ENCODE measurements at places on chromosomes 13 and 19. TPM values are rescaled to one million over a fixed set of nuclear protein-coding genes. Genes with fewer than 3 reads are reported as not detected.

GRCh38 chr13:46359714-46360113, 27.3 kb downstream of the RUBCNL start:
- peak overlapping the region; percentile 84 for H3K27ac ChIP-seq
- H3K36me3 ChIP-seq: no peaks in the 10 kb centered on the region
- no peaks in the 10 kb centered on the region for H3K27me3 ChIP-seq
- H3K4me3 ChIP-seq: 0 out of 2 replicates have a peak overlapping the region, but pooled peaks have one; percentile 11

Gene CYP4F8
- not detected for total RNA-seq

DNA sequence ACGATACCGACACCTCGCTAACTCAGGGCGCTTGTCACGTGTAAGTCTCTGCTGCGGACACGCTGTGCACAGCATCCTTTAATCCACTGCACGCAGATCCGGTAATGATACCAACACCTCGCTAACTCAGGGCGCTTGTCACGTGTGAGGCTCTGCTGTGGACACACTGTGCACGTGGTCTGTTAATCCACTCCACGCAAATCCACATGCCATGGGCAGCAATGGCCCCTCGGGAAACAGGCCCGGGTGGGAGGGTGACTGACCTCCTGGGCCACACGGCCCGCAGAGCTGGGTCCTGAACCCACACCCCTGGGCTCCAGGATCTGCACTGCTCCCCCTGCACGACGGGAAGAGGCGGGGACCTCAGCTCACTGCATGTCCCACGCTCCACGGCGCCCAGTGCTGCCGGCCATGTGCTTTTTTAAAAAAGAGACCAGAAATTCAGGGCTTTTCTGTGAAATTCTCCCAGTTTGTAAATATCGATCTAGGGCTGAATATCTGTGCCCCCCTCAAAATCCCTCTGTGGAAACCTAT, 16.1 kb downstream of the SHC2 start:
- no peak overlapping the region for H3K27ac ChIP-seq
- no peaks in the 10 kb centered on the region for H3K36me3 ChIP-seq
- no peak for DNase-seq
- no peaks in the 10 kb centered on the region for H3K4me1 ChIP-seq

Gene GPR12
- not detected for total RNA-seq

Gene PPM1N
- 0.32 TPM for total RNA-seq

GRCh38 chr19:38072776-38073750, 151.0 kb downstream of the DPF1 start:
- no peak overlapping the region for H3K4me3 ChIP-seq
- no peak for DNase-seq
- no peak overlapping the region for H3K27ac ChIP-seq
- H3K27me3 ChIP-seq: no peaks in the 10 kb centered on the region
- no peaks in the 10 kb centered on the region for H3K36me3 ChIP-seq

DNA sequence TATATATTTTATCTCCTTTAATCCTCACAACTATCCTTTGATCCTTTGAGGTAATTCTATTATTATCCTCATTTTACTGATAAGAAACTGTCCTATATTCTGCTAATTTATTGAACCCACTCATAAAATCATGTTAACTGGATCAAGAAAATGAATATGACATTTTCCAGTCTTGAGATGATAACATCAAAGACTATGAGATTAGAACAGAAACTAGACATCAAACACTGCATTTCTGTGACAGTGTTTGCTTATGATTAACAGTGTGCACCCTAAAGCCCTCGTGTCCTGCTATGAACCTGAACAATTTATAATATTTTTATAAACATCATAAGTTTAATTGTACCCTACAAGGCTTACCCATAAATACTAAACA, 96.3 kb downstream of the TBC1D4 start:
- H3K36me3 ChIP-seq: no peaks in the 10 kb centered on the region
- no peak for DNase-seq

Gene IFI30
- total RNA-seq: 15.9 TPM

DNA sequence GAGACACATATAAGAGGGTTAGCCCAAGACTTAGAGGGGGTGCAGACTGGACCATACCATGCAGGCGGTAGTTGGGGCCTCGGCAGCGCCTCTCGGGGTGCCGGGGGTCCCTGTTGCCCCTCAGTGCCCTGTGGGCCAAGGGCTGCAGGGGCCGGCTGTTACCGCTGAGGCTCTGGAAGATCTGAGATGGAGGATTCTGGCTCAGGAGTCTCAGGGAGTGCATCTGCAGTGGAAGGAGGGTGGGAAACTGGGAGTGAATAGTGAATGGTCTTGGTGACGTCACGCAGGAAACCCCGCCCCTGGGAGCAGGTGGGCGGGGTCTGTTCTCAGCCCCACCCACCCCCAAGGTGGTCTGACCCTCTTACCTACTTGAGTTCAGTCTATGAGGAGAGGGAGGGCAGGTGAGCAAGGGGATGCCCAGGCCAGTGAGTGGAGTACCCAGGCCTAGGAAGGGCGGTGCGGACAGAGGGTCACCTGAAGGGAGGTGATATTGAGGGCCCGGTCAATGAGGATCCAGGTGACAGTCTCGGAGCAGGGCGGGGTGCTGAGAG, 1.7 kb upstream of the DBP start:
- no peaks in the 10 kb centered on the region for H3K36me3 ChIP-seq
- H3K27me3 ChIP-seq: no peaks in the 10 kb centered on the region
- no peak overlapping the region for H3K4me3 ChIP-seq
- peaks cover 22% of the 10 kb centered on the region for H3K4me1 ChIP-seq

GRCh38 chr13:79360095-79360494, 46.0 kb downstream of the RBM26 start:
- no peak for DNase-seq
- H3K4me3 ChIP-seq: no peak overlapping the region
- H3K4me1 ChIP-seq: no peaks in the 10 kb centered on the region
- H3K27ac ChIP-seq: no peak overlapping the region
- H3K36me3 ChIP-seq: peaks cover 54% of the 10 kb centered on the region

Gene SYNGR4
- total RNA-seq: not detected

DNA sequence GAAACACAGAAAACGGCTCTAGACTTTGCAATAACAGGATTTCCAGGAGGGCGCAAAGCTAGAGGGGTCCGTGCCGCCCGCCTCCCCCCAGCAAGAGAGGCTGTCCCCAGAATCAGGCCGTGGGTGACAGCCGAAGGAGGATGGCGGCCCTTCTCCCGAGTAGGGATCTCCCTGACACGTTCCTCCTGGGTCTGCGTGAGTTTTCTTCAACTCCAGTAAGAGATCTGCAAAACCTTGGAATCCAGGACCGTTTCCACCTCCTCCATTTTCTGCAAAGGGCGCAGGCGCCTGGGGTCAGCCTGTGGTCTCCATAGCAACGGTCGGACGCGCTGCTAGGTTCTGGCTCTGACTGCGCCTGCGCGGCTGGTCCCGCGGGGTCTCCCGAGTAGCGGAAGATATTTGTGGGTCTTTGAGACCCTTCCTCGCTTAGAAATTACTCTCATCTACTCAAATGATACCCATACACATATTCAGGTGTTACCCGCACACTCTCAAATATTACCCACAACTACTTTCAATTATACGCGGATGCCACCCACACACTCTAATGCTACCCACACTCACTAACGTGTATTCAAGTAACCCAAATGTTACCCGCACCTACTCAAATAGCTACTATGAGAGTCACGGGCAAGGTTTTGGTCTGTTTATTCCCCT, 2.1 kb downstream of the PNMA8C start:
- H3K36me3 ChIP-seq: no peaks in the 10 kb centered on the region
- DNase-seq: peak; percentile 89
- peaks cover 11% of the 10 kb centered on the region for H3K4me1 ChIP-seq
- peak overlapping the region; percentile 78 for H3K4me3 ChIP-seq
- H3K27me3 ChIP-seq: no peaks in the 10 kb centered on the region
- H3K27ac ChIP-seq: no peak overlapping the region

DNA sequence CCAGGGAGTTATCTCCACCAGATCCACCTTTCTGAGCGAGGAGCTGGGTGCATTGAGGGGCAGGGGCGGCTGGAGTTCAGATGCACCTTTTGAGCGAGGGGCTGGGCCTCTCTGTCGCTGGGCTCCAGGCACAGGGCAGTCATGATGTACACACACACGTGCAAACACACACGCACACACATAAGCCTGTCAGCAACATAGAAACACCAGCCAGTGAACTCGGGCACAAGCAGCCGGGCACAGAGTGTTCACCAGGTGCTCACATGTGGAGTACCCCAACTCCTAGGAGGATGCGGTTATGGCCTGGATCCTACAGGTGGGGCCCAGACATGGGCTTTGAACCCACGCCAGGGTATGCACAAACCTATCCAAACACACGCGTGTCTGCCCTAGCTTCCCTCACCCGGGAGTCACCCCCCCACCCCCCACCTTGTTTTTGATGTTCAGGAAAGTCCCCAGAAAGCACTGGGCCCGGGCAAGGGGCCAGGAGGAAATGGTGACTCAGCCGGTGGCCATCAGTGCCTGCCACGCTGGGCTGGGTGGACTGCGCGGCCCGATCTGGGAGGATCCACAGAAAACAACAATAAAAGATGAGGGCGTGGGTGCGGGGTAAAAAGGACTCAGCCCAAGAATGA, 13.3 kb downstream of the ARRDC2 start:
- H3K4me1 ChIP-seq: peaks cover 23% of the 10 kb centered on the region
- H3K36me3 ChIP-seq: no peaks in the 10 kb centered on the region
- DNase-seq: peak; percentile 91
- H3K4me3 ChIP-seq: peak overlapping the region; percentile 46
- peak overlapping the region; percentile 56 for H3K27ac ChIP-seq
- no peaks in the 10 kb centered on the region for H3K27me3 ChIP-seq

DNA sequence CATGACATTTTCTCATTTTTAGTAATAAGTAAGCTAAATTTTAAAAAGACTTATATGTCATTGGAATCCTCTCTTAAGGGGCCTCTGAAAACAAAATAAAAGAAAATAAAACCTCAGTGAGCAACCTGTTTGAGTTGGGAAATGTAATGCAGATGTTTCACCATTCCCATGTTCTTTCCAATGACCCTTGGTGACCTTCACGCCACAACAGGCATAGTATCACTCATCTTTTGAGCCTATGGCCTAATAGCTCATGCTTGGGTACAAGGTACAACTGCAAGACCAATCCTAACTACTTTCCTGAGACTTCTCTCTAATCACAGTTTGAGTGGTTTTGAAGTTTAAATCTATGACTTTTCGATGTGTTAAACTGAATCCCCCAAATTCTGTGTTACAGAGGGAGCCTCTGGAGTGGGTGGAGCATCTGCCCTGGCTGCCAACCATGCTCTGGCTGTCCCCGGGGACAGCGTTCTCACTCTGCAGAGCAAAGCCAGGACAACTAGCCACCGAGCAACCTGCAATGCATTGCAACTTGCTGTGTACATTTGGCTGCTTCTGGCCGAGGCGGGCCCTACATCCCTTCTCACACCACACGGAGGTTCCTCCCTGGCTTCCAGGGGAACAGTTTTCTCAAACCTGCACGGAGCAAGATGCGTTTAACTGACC, 307.9 kb upstream of the MAB21L1 start:
- no peak overlapping the region for H3K27ac ChIP-seq
- DNase-seq: no peak
- no peaks in the 10 kb centered on the region for H3K27me3 ChIP-seq
- H3K36me3 ChIP-seq: no peaks in the 10 kb centered on the region
- no peaks in the 10 kb centered on the region for H3K4me1 ChIP-seq

Gene APC2
- total RNA-seq: not detected

- peaks cover 72% of the 10 kb centered on the region for H3K27me3 ChIP-seq
- no peaks in the 10 kb centered on the region for H3K4me1 ChIP-seq
- peak overlapping the region; percentile 63 for H3K4me3 ChIP-seq
- no peak overlapping the region for H3K27ac ChIP-seq
These were observed 17.2 kb upstream of the RNF17 start for GRCh38 chr13:24746618-24747247.

Gene MEIOSIN
- not detected for total RNA-seq

Gene PEG3
- total RNA-seq: 1.5 TPM

Gene KCNJ14
- total RNA-seq: 0.97 TPM

DNA sequence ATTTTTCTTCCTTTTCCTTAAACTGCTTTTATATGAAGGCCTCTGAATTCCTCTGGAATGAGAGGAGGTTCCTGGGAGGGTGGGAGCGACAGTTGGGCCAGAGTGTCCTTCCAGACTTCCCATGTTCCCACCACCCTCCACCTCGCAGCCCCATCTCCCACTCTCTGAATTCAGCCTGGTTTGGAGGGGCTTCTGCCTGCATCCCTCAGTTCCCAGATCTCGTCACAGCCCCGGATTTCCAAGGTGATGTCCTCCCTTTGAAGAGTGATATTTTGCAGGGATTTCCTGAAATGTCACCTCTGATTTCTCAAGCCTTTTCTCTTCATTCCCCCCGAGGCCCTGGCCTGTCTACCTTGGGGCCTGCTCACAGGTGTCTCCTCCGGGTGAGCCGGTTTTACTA, 16.7 kb upstream of the SLC7A9 start:
- no peaks in the 10 kb centered on the region for H3K4me1 ChIP-seq
- H3K4me3 ChIP-seq: no peak overlapping the region
- no peak overlapping the region for H3K27ac ChIP-seq
- H3K36me3 ChIP-seq: no peaks in the 10 kb centered on the region

GRCh38 chr19:662207-662961, 630 bp downstream of the RNF126 start:
- peak overlapping the region; percentile 90 for H3K4me3 ChIP-seq
- H3K4me1 ChIP-seq: peaks cover 25% of the 10 kb centered on the region
- H3K27me3 ChIP-seq: no peaks in the 10 kb centered on the region

Gene KLC3
- not detected for total RNA-seq

DNA sequence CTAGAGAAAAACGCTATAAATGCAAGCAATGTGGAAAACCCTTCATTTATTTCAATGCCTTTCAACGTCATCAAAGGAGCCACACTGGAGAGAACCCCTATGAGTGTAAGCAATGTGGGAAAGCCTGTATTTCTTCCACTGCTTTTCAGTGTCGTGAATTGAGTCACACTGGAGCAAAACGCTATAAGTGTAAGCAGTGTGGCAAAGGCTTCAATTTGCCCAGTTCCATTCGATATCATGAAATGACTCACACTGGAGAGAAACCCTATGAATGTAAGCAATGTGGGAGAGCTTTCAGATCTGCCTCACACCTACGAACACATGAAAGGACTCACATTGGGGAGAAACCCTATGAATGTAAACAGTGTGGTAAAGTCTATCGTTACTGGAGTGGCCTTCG, 27.4 kb downstream of the ZNF20 start:
- no peaks in the 10 kb centered on the region for H3K4me1 ChIP-seq
- H3K36me3 ChIP-seq: peaks cover 27% of the 10 kb centered on the region
- H3K27ac ChIP-seq: no peak overlapping the region
- DNase-seq: no peak

DNA sequence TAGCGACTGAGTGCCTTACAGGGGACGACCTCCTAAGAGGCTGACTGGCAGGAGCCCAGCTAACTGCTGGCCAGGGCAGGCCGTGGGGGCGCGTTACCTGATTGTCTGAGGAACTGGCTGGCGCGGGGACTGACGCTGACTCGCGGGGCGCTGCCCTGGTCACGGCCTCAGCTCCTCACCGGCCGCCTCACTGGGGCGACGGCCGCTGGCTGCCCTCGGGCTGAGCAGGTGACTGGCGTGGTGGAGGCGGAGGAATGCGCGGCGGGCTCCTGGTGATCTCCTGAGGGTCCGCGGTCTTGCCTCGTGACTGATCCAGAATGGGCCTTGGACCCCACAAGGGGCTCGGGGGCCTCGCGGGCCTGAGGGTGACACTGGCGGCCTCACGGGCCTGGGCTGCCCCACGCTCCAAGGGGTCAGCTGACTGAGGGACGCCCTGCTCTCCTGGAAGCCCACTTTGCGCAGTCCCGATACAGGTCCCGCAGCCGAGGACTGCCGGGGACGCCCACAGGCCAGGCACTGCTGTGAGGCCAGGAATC, 39.3 kb downstream of the SIGLEC7 start:
- no peaks in the 10 kb centered on the region for H3K36me3 ChIP-seq
- H3K27ac ChIP-seq: no peak overlapping the region
- no peak for DNase-seq
- no peak overlapping the region for H3K4me3 ChIP-seq

Gene ZNF681
- total RNA-seq: 10.2 TPM

GRCh38 chr19:57282011-57282643, 1.8 kb downstream of the ZNF460 start:
- peaks cover 21% of the 10 kb centered on the region for H3K36me3 ChIP-seq
- H3K4me3 ChIP-seq: peak overlapping the region; percentile 100
- no peaks in the 10 kb centered on the region for H3K27me3 ChIP-seq
